Activated T-cell treated with anti-CD3 and anti-CD28 coated beads, Interleukin-2, amount 50 U/mL, for 48 hours (primary cell): ENCODE measurements at places on chromosomes 3 and 15.

DNA sequence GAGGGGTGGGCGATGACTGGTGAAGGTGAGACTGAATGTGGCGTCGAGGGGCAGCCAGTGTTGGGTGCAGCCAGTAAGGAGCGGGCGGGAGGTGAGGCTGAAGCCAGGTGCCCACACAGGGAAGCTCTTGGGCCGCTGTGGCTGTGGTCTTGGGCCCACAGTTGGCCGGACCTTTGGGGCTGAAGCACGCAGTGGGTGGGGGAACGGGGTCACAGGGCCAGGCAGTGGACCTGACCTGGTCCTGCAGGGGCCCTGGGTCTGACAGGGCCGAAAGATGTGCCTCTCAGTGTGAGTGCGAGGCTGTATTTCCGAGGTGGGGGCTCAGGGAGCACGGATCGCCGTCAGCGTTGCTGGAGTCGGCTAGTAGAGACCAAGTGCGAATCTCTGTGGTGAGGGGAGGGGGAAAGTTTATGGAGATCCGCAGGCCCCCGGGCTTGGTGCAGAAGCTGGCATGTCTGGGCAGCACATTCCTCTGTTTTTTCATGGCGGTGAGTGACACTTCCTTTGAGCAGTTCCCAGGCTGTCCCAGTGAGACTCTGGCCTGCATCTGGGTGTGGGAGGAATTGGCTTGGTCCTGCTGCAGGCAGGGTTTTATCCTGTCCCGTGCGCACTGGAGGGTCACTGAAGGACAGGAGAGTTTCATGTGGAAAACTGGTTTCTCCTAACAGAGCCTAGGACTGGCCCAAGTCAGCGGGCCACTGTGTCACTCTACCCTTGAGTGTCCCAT, 100.8 kb downstream of the TMEM266 start:
- DNase-seq, result no peak

DNA sequence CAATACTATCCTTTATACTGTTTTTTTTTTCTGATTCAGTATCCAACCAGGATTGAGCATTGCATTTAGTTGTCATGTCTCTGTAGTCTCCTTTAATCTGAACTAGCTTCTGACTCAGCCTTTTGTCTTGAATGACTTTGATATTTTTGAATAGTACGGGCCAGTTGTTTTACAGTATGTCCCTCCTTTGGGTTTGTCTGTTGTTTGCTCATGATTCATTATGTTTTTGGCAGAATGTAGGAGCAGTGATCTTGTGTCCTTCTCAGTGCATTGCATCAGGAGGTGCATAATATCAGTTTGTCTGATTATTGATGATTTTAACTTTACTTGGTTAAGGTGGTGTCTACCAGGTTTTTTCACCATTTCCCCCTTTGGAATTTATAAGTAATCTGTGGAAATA, 20.5 kb downstream of the EXOG start:
- DNase-seq, result no peak

DNA sequence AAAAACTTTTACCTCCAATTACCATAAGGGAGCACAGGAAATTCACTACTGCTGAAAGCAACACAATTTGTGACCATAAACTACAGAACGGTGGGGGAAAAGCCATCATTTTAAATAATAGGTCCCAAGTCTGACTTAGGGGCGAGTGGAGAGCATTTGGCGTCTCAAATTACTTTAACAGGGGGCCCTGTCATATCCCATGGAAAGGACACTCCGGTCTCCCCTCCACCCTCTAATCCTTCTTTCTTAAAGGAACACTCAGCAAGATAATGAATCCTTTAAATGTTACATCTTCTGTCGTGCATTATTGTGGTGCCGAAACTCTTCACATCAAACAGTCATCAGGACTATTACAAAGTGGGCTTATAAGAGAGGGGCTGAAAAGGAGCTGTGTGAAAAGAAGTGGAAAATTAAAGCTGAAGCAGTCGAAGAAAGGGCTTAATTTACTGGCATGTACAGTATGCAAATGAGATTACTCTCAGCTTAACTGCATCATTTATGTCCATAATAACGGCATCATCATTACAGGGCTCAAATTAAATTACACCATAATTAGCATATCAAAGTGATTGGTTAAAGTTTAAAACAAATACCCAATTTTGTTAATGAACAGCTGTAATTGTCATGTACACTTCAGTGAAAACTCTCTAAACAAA, 342.2 kb downstream of the FOXP1 start:
- DNase-seq, result no peak

GRCh38 chr3:72361990-72362389, 486.3 kb downstream of the SHQ1 start:
- no peak for DNase-seq

GRCh38 chr15:66785637-66786036, 83.6 kb downstream of the SMAD6 start:
- DNase-seq, result no peak

GRCh38 chr3:149013726-149014125, 22.4 kb downstream of the GYG1 start:
- no peak for DNase-seq

DNA sequence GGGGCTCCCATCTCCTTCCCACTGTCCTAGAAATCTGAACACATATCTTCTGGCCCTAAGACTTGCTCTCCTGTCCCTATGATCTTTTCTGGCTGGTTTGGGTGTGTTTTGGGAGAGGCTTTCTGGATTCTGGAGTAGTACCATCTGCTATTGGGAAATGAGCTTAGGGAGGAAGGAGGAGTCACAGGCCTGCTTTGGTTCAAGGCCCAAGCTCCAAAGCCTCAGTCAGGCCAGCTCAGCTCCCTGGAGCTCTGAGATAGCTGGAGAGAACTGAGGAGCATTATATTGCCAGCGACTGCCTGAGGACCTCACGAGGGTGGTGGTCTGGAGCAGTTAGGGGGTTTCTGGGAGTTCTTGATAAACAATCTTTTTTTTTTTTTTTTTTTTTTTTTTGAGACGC, 18.7 kb downstream of the RASGRF1 start:
- DNase-seq, result no peak

DNA sequence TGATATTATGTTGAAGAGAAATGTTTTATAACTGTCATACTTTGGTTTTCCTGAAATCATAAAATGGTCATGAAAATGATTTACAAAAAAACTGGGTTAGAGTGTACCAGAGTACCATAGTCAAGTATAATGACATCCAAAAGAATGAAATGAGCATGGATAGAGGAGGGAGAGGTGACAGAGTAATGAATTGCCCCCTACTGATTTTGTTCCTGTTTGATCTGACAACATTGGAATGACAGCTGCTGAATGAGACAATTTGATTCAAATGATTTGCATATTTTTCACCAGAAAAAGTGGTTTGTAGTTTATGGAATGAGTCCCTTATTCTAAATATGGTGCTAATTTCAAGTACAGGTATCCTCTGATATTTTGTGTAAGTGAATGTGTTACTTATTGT, 271.7 kb downstream of the CNTN4 start:
- no peak for DNase-seq

DNA sequence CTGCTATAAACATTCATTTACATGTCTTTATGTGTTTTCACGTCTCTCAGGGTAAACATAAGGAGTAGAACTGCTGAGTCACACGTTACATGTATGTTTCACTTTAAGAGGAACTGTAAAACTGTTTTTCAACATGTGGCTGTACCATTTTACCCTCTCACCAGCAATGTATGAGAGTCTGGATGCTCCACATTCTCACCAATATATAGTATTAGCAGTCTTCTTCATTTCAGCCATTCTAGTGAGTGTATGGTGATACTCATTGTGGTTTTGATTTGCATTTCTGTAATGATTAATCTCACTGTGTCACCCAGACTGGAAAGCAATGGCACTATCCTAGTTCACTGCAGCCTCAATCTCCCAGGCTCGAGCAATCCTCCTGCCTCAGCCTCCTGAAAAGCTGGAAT, 37.1 kb downstream of the PHC3 start:
- no peak for DNase-seq

GRCh38 chr3:48320996-48321395, 12.5 kb downstream of the SPINK8 start:
- no peak for DNase-seq

DNA sequence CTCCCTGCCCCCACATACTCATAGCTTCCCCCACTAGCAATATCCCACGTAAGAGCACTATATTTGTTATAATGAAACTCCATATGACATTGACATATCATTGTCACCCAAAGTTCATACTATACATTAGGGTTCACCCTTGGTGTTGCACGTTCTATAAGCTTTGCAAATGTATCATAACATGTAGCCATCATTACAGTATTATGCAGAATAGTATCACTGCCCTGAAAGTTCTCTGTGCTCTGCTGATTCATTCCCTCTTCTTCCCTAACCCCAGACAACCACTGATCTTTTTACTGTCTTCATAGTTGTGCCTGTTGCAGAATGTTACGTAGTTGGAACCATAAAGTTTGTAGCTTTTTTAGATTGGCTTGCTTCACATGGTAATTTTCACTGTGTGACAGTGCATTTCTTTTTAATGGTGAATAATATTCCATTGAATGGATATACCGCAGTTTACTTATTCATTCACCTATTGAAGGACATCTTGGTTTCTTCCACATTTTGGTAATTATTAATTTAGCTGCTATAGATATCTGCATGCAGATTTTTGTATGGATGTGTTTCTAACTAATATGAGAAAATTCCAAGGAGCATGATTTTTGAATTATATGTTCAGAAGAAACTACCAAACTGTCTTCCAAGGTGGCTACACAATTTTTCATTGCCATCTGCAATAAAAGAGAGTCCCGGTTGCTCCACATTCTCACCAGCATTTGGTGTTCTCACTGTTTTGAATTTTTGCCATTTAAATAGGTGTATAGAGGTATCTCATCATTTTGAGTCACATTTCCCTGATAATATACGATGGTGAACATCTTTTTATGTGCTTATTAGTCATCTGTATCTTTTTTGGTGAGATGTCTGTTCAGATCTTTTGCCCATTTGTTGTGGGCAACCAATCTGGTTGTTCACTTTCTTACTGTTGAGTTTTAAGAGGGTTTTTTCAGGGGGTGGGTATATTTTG, 59.7 kb downstream of the CD200 start:
- DNase-seq, result no peak

GRCh38 chr3:188841906-188842305, 329.9 kb upstream of the TPRG1 start:
- DNase-seq, result no peak

DNA sequence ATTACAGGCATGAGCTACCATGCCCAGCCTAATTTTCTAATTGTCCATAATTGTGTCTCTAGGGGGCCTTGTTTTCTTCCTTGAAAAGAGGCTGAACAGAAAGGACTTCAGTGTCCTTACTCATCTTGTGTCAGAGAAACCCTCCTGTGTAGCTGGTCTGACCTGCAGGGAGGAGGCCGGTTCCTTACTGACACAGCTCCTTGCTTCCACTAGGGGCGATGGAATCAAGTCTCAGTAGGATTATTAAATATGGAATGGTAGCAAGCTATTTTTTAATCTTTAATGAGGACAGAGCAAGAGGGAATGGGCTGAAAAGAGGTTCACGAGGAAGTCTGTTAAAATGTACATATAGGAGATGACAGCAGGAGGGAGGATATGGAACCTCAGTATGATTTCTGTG, 8.6 kb downstream of the LPCAT4 start:
- no peak for DNase-seq

GRCh38 chr3:159032311-159032710, 230.5 kb downstream of the MFSD1 start:
- DNase-seq, result no peak

DNA sequence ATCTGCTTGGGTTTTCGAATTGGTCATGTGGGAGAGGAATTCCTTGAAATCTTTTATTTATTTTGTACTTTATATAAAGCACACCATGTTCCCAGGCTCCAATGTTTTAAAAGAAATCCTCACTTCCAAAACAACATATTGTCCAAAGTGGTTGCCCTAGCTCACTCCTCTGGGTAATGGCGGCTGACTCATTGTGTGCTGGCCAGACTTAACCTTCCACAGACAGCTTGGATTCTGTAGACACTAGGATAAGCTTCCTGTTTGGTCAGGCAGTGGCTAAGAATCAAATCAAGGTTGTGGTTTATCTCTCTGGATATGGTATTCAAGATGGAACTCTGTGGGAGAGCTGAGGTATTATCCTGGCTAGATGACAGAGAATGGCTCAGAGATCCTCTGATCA, 55.8 kb upstream of the FAM98B start:
- DNase-seq, result no peak

GRCh38 chr15:91861223-91861622, 7.7 kb downstream of the SLCO3A1 start:
- DNase-seq, result no peak

DNA sequence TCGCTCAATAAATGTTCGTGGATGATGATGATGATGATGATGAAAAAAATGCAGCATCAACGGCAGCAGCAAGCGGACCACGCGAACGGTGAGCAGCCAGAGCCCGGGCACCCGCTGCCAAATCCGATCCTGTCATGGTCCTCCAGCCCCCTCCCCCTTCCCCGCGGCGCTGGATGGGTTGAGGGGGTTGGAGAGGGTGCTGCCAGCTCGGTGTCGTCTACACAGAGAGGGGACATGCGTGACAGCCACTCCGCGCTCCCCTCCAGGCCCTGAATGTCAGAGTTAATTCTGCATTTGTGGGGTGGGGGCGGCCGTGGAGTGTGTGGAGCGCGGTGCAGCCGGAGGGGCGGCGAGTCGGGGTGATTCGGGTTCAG, 722 bp downstream of the CACNA1D start:
- no peak for DNase-seq

DNA sequence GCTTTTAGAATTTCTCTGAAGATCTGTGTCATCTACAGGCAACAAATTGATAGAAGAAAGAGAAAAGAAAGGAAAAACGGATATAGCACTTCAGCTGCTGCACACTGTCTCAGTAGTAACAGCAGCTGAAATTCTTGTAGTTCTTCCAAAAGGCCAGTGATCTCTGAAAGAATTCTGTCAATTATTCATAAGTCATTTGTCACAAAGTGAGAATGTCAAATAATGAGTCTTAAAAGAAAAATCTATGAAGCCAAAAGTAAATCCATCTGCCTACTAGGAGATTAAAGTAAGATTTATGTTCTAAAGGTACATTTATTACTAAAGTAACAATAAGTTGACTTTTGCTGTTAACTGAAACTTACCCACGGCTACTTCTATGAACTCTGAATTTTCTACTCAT, 24.6 kb downstream of the IFT80 start:
- no peak for DNase-seq

- no peak for DNase-seq
Observed at GRCh38 chr15:64806509-64806908, 18.9 kb downstream of the PIF1 start.

DNA sequence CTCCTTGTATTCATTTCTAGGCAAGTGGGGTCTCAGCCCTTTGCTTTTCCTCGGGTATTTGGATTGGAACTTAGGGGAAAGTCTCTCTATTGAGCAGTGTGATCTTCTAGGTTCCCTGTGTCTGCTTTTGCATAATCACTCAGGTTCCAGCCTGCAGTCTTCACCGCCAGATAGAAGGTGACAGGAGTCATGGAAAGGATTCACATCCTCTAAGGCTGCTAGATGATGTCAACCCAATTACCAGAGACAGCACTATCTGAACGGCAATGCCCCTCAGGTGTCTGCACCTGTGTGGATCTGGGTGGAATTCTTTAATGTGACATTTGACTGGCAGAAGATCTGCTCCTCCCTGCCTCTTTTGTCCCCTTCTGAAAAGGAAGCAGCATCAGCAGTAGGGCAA, 177.7 kb downstream of the P3H2 start:
- DNase-seq, result no peak

GRCh38 chr15:69748131-69748530, 295.5 kb downstream of the RPLP1 start:
- DNase-seq, result peak; percentile 15
